ENCODE measurements at places on chromosomes 13 and 19. TPM values are rescaled to one million over a fixed set of nuclear protein-coding genes. Genes with fewer than 3 reads are reported as not detected.

Gene ZGLP1
- total RNA-seq, result 1.5 TPM

Gene ZNF653
- 11.5 TPM for total RNA-seq

Gene SLC25A41
- total RNA-seq, result not detected

Gene ZNF443
- 1.7 TPM for total RNA-seq

Gene TNNT1
- total RNA-seq, result 0.84 TPM

Gene ANGPTL8
- 1.8 TPM for total RNA-seq

Gene TTC9B
- total RNA-seq, result not detected

Gene FAM83E
- total RNA-seq, result not detected

Gene SIGLEC12
- 3.1 TPM for total RNA-seq

DNA sequence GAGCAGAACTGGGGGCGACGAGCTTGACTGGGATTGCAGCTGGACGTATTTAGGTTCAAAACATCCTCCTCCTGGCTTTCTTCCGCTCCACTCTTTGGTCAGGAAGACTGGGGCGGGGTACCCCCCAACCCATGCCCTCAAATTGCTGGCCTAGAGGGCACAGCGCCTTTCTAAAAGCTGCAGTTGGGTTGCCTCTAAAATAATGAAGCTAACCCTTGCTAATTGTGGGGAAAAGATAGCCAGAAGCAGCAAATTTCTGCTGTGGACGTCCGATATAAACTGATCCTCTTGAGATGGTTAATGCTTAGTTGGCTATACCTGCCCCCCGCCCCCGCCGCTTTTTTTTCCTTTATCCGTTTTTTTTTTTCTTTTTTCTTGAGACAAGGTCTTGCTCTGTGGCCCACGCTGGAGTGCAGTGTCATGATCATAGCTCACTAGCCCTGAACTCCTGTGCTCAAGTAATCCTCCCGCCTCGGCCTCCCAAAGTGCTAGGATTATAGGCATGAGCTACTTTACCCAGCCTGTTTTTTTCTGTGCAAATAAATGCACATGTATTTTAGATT is 754 bp upstream of the CHERP start:
- H3K4me3 ChIP-seq, result peak overlapping the region; percentile 72
- peaks cover 12% of the 10 kb centered on the region for H3K4me1 ChIP-seq
- peaks cover 12% of the 10 kb centered on the region for H3K36me3 ChIP-seq
- H3K27ac ChIP-seq, result peak overlapping the region; percentile 89
- no peaks in the 10 kb centered on the region for H3K27me3 ChIP-seq

DNA sequence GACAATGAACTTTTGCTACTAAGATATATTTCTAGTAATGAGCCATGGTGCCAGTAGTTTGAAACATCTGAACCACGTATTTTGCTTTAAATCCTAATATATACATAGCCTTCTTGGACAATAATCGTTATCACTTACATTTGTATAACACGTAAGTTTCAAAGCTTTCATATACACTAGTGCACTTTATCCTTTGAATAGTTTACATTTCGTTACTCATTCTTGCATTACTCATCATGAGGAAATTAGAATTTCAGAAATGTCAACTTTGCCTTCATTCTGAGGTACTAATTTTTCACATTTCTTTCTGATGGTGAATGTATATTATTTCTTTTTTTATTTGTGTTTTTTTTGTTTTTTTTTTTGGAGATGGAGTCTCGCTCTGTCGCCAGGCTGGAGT is 5.8 kb downstream of the KBTBD7 start:
- no peaks in the 10 kb centered on the region for H3K36me3 ChIP-seq
- H3K27me3 ChIP-seq, result no peaks in the 10 kb centered on the region
- no peak overlapping the region for H3K4me3 ChIP-seq
- H3K4me1 ChIP-seq, result peaks cover 3% of the 10 kb centered on the region
- no peak overlapping the region for H3K27ac ChIP-seq

DNA sequence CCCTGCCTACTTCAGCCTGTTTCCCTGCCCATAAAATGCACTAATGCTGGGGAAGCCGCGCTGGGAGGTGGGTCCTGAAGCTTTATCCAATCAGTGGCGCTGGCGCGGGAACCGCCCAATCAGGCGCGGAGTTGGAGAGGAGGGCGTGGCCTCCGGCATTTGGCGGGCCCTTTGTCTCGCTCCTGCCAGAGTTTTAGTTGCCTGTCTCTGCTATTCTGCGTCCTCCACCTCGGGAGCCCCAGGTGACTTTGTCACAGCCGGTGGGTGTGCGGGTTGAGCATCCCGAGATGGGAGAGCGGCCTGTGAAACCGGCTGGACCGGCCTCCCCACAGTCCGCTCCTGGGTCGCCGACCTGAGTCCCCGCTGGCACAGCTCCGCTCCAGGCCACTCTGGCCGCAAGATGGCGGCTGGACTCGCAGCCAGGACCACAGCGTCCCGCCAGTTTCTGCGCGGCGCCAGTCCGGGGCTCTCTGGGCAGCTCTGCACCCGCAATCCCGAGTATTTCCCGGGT is 30.7 kb upstream of the ZNF429 start:
- H3K4me3 ChIP-seq, result peak overlapping the region; percentile 62
- no peaks in the 10 kb centered on the region for H3K36me3 ChIP-seq
- peak; percentile 77 for DNase-seq
- no peaks in the 10 kb centered on the region for H3K4me1 ChIP-seq
- no peaks in the 10 kb centered on the region for H3K27me3 ChIP-seq

- H3K27me3 ChIP-seq, result no peaks in the 10 kb centered on the region
- peak within 1 kb of the TSS; percentile 74 for H3K27ac ChIP-seq
- H3K36me3 ChIP-seq, result no peaks in the 10 kb centered on the region
- peak; percentile 71 for DNase-seq
- H3K4me1 ChIP-seq, result peaks cover 13% of the 10 kb centered on the region
Observed at GRCh38 chr19:1025960-1026782, at the start of gene CNN2. Gene CNN2 (plus strand): TSS chr19:1026608. CDS start chr19:1026662, 54 bp downstream.

GRCh38 chr19:6579450-6580178 is 11.3 kb downstream of the CD70 start:
- no peaks in the 10 kb centered on the region for H3K36me3 ChIP-seq
- peaks cover 3% of the 10 kb centered on the region for H3K27me3 ChIP-seq
- H3K4me1 ChIP-seq, result no peaks in the 10 kb centered on the region
- no peak overlapping the region for H3K27ac ChIP-seq

DNA sequence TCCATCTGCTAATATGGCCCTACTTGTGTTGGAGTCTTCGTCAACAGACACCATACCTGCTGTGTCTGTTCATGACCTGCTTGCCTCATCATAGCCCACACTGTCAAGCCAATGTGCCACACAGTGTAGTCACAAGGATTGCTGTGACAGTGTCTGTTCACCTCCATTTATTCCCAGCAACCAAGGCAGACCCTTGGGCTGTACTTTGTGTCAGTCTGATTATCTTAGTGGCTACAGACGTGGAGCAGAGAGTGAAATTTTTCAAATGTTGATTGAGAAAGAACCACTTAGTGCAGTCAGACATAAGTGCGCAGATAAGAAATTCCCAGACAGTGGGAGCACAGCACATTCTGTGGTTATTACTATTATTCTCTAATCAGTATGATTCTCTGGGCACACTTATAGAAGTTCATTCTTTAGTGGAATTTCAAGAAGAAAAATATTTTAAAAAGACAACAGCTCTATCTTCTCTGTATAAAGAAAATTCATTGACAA is 184.6 kb downstream of the GPC6 start:
- no peak overlapping the region for H3K4me3 ChIP-seq
- H3K27ac ChIP-seq, result no peak overlapping the region
- H3K36me3 ChIP-seq, result no peaks in the 10 kb centered on the region
- no peaks in the 10 kb centered on the region for H3K4me1 ChIP-seq

GRCh38 chr19:45069056-45069455 is 7.2 kb downstream of the ZNF296 start:
- no peaks in the 10 kb centered on the region for H3K4me1 ChIP-seq
- no peak overlapping the region for H3K4me3 ChIP-seq
- peak; percentile 69 for DNase-seq
- H3K27ac ChIP-seq, result no peak overlapping the region
- H3K36me3 ChIP-seq, result no peaks in the 10 kb centered on the region

DNA sequence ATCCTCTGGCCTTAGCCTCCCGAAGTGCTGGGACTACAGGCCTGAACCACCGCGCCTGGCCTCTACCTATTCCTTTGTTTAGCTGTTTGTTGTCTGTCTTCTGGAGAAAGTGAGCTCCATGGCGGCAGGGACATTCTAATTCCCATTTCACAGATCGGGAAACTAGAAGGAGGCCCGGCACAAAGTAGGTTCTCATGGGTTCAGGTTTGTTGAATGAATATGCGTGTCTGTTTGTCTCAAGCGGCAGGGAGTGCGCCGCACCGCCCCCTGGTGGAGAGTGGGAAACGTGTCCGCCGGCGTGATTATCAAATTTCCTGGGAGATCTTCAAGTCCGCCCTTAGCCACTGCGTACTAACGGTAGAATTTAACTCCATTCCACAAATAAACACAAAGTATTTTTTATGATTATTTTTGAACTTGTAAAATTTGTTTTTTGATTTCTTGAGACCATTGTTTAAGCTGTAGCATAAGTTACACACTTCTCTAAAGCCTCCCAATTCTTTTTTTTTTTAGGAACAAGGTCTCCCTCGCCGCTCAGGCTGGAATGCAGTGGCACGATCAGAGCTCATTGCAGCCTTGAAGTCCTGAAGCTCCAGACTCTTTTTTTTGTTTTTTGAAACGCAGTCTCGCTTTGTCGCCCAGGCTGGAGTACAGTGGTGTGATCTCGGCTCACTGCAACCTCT is 8.9 kb upstream of the CCDC9 start:
- H3K4me1 ChIP-seq, result peaks cover 10% of the 10 kb centered on the region
- no peak overlapping the region for H3K4me3 ChIP-seq
- no peaks in the 10 kb centered on the region for H3K27me3 ChIP-seq
- H3K36me3 ChIP-seq, result no peaks in the 10 kb centered on the region
- H3K27ac ChIP-seq, result no peak overlapping the region
- peak; percentile 82 for DNase-seq

- no peak overlapping the region for H3K27ac ChIP-seq
- no peaks in the 10 kb centered on the region for H3K27me3 ChIP-seq
- DNase-seq, result no peak
- H3K36me3 ChIP-seq, result no peaks in the 10 kb centered on the region
- H3K4me3 ChIP-seq, result no peak overlapping the region
- no peaks in the 10 kb centered on the region for H3K4me1 ChIP-seq
Observed at GRCh38 chr13:102376318-102376717, 25.5 kb downstream of the FGF14 start.

GRCh38 chr19:15297416-15298224 is 34.7 kb downstream of the BRD4 start:
- H3K27me3 ChIP-seq, result no peaks in the 10 kb centered on the region
- no peak for DNase-seq
- H3K36me3 ChIP-seq, result no peaks in the 10 kb centered on the region

- no peak overlapping the region for H3K4me3 ChIP-seq
- no peak overlapping the region for H3K27ac ChIP-seq
- no peaks in the 10 kb centered on the region for H3K36me3 ChIP-seq
- peaks cover 7% of the 10 kb centered on the region for H3K27me3 ChIP-seq
- H3K4me1 ChIP-seq, result no peaks in the 10 kb centered on the region
Observed at GRCh38 chr13:97568850-97569249, 134.9 kb downstream of the RAP2A start.

- H3K27me3 ChIP-seq, result no peaks in the 10 kb centered on the region
- H3K27ac ChIP-seq, result no peak overlapping the region
- no peak overlapping the region for H3K4me3 ChIP-seq
- H3K36me3 ChIP-seq, result peaks cover 30% of the 10 kb centered on the region
- no peak for DNase-seq
- H3K4me1 ChIP-seq, result peaks cover 35% of the 10 kb centered on the region
Observed at GRCh38 chr19:11187441-11187840, 9.9 kb downstream of the KANK2 start.

GRCh38 chr19:45473682-45474605 is 6.1 kb downstream of the FOSB start:
- peaks cover 24% of the 10 kb centered on the region for H3K4me1 ChIP-seq
- no peak overlapping the region for H3K27ac ChIP-seq
- DNase-seq, result no peak
- no peak overlapping the region for H3K4me3 ChIP-seq
- H3K36me3 ChIP-seq, result no peaks in the 10 kb centered on the region

- peaks cover 5% of the 10 kb centered on the region for H3K4me1 ChIP-seq
- no peaks in the 10 kb centered on the region for H3K36me3 ChIP-seq
- H3K27me3 ChIP-seq, result no peaks in the 10 kb centered on the region
- no peak overlapping the region for H3K4me3 ChIP-seq
- no peak for DNase-seq
Observed at GRCh38 chr13:28707629-28708427, 10.9 kb downstream of the SLC46A3 start.

DNA sequence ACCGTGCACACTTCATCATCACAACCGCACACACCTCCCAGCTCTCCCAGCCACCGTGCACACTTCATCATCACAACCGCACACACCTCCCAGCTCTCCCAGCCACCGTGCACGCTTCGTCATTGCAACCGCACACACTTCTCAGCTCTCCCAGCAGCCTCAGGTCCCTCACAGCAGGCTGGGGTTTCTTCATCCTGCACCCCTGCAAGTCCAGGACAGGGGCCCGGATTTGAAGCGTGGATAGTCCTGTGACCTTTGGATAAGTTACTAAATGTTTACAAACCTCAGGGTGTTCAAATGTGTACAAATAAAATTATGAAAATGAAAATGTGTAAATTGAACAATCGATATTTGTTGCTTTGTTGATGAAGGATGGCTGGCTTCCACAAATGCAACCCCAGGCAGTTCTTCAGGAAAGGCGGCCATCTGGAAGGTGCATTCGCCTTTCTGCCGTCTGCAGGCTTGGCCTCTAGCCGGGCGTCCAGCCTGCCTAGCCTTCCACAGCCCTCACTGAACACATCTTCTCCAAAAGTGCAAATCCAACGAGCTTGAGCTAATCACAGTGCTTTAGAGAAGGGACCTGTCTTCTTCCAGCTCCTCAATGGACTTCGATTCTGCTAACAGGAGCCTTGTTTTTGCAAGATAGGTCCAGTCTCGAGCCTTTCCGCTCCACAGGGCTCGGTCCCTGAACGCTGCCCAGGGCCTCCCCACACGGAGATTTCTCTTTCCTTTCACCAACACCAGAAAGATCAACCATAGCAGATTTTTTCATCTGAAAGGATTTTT is 74.2 kb downstream of the SPACA7 start:
- no peak overlapping the region for H3K4me3 ChIP-seq
- no peak for DNase-seq
- H3K36me3 ChIP-seq, result no peaks in the 10 kb centered on the region
- H3K27ac ChIP-seq, result no peak overlapping the region

GRCh38 chr13:83298617-83299016 is 583.7 kb downstream of the SLITRK1 start:
- H3K36me3 ChIP-seq, result no peaks in the 10 kb centered on the region
- H3K27ac ChIP-seq, result no peak overlapping the region
- H3K27me3 ChIP-seq, result no peaks in the 10 kb centered on the region
- H3K4me1 ChIP-seq, result no peaks in the 10 kb centered on the region
- no peak overlapping the region for H3K4me3 ChIP-seq

DNA sequence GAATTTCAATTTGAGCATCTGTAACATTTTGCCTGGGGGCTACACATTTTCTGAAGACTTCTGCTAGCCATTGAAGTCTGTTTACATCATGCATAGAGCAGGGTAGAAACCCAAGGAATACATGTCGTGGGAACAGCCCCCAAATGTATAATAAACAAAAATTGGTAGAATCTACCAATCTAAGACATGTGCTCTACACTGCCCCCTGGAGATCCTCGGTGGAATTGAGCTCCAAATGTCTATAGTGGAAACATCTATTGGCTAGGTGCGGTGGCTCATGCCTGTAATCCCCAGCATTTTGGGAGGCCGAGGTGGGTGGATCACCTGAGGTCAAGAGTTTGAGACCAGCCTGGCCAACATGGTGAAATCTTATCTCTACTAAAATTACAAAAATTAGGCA is 57.3 kb downstream of the MBD3L2B start:
- no peak overlapping the region for H3K27ac ChIP-seq
- H3K36me3 ChIP-seq, result no peaks in the 10 kb centered on the region
- H3K4me1 ChIP-seq, result no peaks in the 10 kb centered on the region
- H3K27me3 ChIP-seq, result no peaks in the 10 kb centered on the region
- H3K4me3 ChIP-seq, result no peak overlapping the region
- no peak for DNase-seq

GRCh38 chr19:48635966-48636858 is 967 bp downstream of the DBP start:
- H3K27ac ChIP-seq, result peak overlapping the region; percentile 95
- DNase-seq, result peak; percentile 76
- H3K27me3 ChIP-seq, result no peaks in the 10 kb centered on the region
- peak overlapping the region; percentile 70 for H3K4me3 ChIP-seq
- H3K36me3 ChIP-seq, result peaks cover 5% of the 10 kb centered on the region
